Ascending aorta (tissue), 2 donors: ENCODE measurements at places on chromosomes 13 and 19. TPM values are rescaled to one million over a fixed set of nuclear protein-coding genes. Genes with fewer than 3 reads are reported as not detected.

ITPKC gene
- 60.7 TPM for total RNA-seq

KCNRG gene
- 3.3 TPM for total RNA-seq

DNA sequence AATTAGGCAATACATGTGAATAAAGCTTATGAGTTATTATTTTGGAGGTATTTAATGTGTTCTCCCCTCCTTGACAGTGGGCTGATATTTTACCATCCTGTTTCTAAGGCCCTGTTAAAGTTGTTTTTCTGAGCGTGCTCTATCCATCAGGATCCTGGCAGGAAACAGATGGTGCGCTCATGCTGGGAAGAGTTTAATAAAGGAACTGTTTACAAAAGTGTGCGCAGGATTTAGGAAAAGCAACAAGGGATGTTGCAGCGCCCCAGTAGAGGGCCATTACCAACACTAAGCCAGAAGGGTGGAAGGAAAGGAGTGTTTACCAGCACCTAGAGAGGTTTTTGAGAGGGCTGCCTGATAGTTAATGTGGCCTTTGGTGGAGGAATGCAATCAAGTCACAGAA is 374.5 kb downstream of the KCNRG start:
- DNase-seq = no peak

KLF2 gene
- 281 TPM for total RNA-seq
